ENCODE measurements at places on chromosomes 7 and 10. TPM values are rescaled to one million over a fixed set of nuclear protein-coding genes. Genes with fewer than 3 reads are reported as not detected.

STEAP1B gene
- 25.3 TPM for total RNA-seq

LIPM gene
- not detected for total RNA-seq

EGFR gene
- 0.97 TPM for total RNA-seq

TAS2R5 gene
- total RNA-seq = 2.8 TPM

LMOD2 gene
- total RNA-seq = 0.16 TPM

HELLS gene
- 51.0 TPM for total RNA-seq

CALY gene
- total RNA-seq = not detected

MBLAC1 gene
- 1.8 TPM for total RNA-seq

BNIP3 gene
- 66.8 TPM for total RNA-seq

RARRES2 gene
- not detected for total RNA-seq

CYP2C19 gene
- not detected for total RNA-seq

FKBP6 gene
- total RNA-seq = not detected

HDAC9 gene
- total RNA-seq = 26.3 TPM

ZFYVE27 gene
- 10.8 TPM for total RNA-seq

Data from bladder microvascular endothelial cell (primary cell).